Anterior cingulate cortex (tissue), 58 donors: ENCODE measurements at places on chromosomes 2 and 18.
A peak's percentile ranks its signal among the peaks of the same experiment; 100 is the strongest.

- DNase-seq, result no peak
These were observed 31.8 kb downstream of the ARHGAP25 start for GRCh38 chr2:68766376-68766845.

GRCh38 chr2:206085742-206086445 lies at the start of gene INO80D:
INO80D (minus strand) TSS chr2:206086174; CDS start chr2:206063016, 23,158 bp downstream.
- DNase-seq, result peak; percentile 60

DNA sequence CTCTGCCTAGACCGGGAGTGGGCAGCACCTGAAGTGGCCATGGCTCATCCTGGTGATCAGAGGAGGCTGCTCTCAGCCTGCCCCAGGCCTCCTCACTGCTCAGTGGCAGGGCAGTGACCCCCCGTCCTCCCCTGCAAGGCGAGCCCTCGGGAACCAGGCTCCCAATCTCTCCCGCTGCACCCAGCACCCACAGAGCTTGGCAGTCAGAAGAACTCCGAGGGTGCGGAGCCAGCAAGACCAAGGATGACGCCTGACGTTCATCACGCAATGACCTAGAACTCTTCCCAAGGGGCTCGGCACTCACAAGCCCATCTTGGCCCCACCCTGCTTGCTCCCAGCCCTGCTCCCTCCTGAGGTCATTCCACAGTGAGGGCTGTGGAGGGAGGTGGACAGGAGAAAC lies 189.8 kb upstream of the SALL3 start:
- no peak for DNase-seq

GRCh38 chr2:102753563-102754159 lies 8.2 kb upstream of the TMEM182 start:
- no peak for DNase-seq

DNA sequence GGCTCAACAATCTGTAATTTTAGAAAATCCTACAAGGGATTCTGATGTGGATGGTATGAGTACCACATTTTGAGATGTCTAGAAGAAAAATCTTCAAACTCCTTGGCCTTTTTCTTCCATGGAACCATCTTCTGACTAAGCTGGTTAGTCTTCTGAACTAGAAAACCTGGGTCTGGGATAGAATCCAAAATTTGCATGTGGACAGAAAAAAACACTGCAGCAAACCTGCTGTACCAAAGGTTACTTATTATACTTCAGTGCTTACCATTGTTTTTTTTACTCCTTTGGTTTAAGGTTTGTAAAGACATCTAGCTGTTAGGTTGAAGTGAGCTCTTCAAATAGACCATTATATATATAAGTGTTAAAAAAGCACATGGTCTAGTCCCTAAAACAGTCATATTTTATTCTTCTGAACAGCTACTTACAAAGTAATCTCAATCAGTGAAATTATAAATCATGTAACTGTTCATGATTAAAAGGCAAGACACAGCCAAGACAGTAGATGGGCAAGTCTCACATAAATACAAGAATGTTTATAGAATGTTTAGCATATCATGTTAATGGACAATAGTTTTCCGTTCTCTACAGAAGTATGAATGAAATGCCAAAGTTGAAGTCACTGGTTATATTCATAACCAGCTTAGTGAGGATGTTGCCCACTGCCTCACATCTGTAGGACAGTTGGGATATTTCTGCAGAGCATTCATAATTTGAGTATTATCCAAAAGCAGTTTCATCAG lies 85.5 kb downstream of the ORC4 start:
- DNase-seq, result no peak

GRCh38 chr18:4352746-4353551 lies 102.2 kb downstream of the DLGAP1 start:
- no peak for DNase-seq

- DNase-seq, result no peak
These were observed 88.7 kb downstream of the MYO1B start for GRCh38 chr2:191333911-191334357.

DNA sequence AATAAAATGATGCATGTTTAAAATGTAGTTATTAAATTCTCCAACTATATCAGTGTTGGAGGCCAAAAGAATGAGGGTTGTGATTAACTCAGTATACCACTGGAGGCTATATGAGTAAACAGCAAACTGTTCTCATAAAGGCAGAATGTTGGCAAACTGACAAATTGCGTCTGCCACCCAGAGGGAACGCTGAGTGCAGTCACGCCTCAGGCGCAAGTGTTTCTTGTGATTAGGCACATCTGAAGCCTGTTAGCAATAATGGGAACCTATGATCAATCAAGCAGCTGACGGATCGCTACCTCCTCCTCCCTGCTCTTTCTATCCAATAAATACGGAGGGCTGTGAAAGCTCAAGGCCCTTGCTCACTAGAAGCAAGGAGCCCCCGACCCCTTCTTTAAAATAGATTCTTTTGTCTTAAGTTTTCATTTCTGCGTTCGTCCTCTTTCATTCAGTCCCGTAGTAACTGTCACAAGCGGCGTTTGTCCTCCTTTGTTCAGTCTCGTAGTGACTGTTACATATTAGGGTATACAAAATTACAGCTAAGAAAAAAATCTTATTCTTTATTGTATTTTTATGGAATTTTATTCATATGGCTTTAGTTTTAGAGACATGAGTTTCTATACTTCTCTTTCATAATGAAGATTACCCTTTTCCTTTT lies 16.3 kb upstream of the RMND5A start:
- no peak for DNase-seq
